ENCODE measurements at places on chromosomes 4 and X. TPM values are rescaled to one million over a fixed set of nuclear protein-coding genes. Genes with fewer than 3 reads are reported as not detected.

DNA sequence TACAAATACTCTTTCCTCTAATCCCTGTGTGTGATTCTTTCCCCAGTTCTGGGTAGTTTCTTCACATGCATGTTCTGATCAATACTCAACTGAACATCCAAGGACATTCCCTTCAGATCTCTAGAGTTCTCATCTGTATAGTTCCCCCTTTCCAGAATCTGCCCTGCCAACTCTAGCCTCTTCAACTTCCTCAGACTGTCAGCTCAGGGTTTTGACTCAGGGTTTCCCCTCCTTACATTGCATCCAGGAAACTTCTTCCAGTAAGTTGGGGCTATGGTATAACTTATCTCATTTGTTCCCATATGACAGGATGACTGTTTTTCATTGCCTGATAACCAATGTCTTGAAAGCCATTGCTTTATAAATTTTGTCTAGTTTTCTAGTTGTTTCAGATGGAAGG lies 14.2 kb upstream of the ANKRD17 start:
- H3K36me3 ChIP-seq = no peaks in the 10 kb centered on the region
- DNase-seq = no peak
- peaks cover 5% of the 10 kb centered on the region for H3K4me1 ChIP-seq
- no peak overlapping the region for H3K4me3 ChIP-seq

GRCh38 chr4:113957956-113958355 lies 21.5 kb downstream of the ARSJ start:
- H3K4me3 ChIP-seq = no peak overlapping the region
- H3K27ac ChIP-seq = peak overlapping the region; percentile 84
- H3K27me3 ChIP-seq = no peaks in the 10 kb centered on the region
- H3K4me1 ChIP-seq = peaks cover 35% of the 10 kb centered on the region
- no peaks in the 10 kb centered on the region for H3K36me3 ChIP-seq

Gene CT47B1
- total RNA-seq = not detected

Gene ARHGAP4
- total RNA-seq = 1.5 TPM

GRCh38 chrX:153057281-153057680 lies 1.0 kb downstream of the PNMA3 start:
- H3K27ac ChIP-seq = no peak overlapping the region
- no peak overlapping the region for H3K4me3 ChIP-seq
- peaks cover 13% of the 10 kb centered on the region for H3K27me3 ChIP-seq

Gene ODAPH
- total RNA-seq = not detected

DNA sequence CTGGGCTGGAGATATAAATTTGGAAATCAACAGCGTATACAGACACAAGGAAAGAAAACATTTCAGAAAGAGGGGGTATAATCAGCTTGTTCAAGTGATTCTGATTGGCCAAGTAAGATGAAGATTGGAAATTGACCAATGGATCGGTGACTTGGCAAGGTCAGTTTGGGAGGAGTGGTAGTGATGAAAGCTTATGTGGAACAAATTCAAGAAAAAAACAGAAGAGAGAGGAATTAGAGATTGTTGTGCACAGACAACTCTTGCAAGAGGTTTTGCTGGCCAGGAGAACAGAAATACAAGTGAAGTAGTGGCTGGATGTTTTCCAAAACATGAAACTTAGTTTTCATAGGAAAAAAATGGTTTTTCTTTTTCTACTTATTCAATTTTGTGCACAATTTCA lies 16.3 kb downstream of the CD38 start:
- no peak overlapping the region for H3K4me3 ChIP-seq
- no peak overlapping the region for H3K27ac ChIP-seq
- H3K4me1 ChIP-seq = no peaks in the 10 kb centered on the region
- H3K36me3 ChIP-seq = no peaks in the 10 kb centered on the region
- no peak for DNase-seq
- H3K27me3 ChIP-seq = peaks cover 12% of the 10 kb centered on the region

Gene CAPN6
- not detected for total RNA-seq

GRCh38 chr4:89556601-89557305 lies 249.2 kb upstream of the GPRIN3 start:
- no peaks in the 10 kb centered on the region for H3K27me3 ChIP-seq
- no peak for DNase-seq
- H3K36me3 ChIP-seq = no peaks in the 10 kb centered on the region
- H3K27ac ChIP-seq = no peak overlapping the region
- no peak overlapping the region for H3K4me3 ChIP-seq

- H3K27ac ChIP-seq = no peak overlapping the region
- no peak for DNase-seq
- no peaks in the 10 kb centered on the region for H3K36me3 ChIP-seq
- H3K27me3 ChIP-seq = no peaks in the 10 kb centered on the region
Measured at GRCh38 chrX:119028733-119029330, 44.0 kb upstream of the CT47C1 start.

DNA sequence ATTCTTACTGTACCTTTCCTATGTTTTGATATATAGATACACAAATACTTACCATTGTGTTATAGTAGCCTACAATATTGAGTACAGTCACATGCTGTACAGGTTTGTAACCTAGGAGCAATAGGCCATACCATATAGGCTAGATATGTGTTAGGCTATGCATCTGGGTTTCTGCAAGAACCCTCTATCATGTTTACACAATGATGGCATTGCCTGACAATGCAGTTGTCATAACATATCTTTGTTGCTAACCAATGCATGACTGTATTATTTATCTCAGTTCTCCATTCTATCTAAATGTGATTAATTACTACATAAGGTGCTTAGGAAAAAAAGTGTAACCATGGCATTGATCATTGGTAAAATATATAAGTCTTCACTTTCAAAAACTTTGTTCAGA lies 10.0 kb upstream of the SPCS3 start:
- no peaks in the 10 kb centered on the region for H3K36me3 ChIP-seq
- H3K27me3 ChIP-seq = no peaks in the 10 kb centered on the region
- H3K4me1 ChIP-seq = no peaks in the 10 kb centered on the region
- no peak overlapping the region for H3K4me3 ChIP-seq
- no peak overlapping the region for H3K27ac ChIP-seq

GRCh38 chr4:111781611-111782010 lies 363.6 kb upstream of the FAM241A start:
- H3K4me3 ChIP-seq = no peak overlapping the region
- no peaks in the 10 kb centered on the region for H3K36me3 ChIP-seq
- peak; percentile 7 for DNase-seq
- no peaks in the 10 kb centered on the region for H3K4me1 ChIP-seq
- no peaks in the 10 kb centered on the region for H3K27me3 ChIP-seq

- H3K27me3 ChIP-seq = peaks cover 2% of the 10 kb centered on the region
- H3K36me3 ChIP-seq = no peaks in the 10 kb centered on the region
- H3K4me1 ChIP-seq = no peaks in the 10 kb centered on the region
- peak; percentile 52 for DNase-seq
- no peak overlapping the region for H3K4me3 ChIP-seq
Measured at GRCh38 chr4:48939785-48940184, 33.2 kb upstream of the OCIAD2 start.

Gene CORIN
- under 0.01 TPM for total RNA-seq

DNA sequence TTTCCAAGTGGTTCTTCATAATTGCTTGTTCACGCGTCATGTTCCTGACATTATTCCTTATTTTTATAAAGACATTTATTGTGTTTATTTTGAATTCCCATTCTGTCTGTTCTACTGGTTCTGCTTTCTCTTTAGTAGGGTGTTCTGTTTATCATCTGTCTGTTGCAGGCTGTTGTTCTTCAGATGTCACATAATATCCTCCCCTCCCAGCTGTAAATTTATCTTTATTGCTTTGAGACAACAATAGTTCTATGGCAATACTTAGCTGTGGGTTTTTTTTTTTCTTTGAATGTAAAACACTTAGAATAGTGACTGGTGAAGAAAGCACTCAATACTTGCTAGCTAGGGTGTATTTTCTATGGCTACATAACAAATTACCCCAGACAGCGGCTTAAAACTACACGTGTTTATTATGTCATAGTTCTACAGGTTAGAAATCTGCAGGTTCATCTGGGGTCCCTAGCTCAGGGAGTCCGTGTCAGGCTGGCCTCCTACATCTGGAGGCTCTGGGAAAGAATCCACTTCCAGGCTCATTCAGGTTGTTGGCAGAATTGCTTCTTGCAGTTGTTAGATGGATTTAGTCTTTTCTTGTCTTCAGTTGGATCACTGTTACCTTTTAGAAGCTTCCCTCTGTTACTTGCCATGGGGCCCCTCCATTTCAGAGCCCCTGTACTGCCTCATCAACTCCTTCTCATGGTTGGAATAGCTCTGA lies 63.4 kb upstream of the ENPEP start:
- H3K27ac ChIP-seq = no peak overlapping the region
- no peaks in the 10 kb centered on the region for H3K27me3 ChIP-seq
- H3K4me3 ChIP-seq = no peak overlapping the region
- no peaks in the 10 kb centered on the region for H3K36me3 ChIP-seq
- DNase-seq = peak; percentile 9

GRCh38 chr4:6354626-6355025 lies 85.0 kb downstream of the WFS1 start:
- no peaks in the 10 kb centered on the region for H3K4me1 ChIP-seq
- H3K27ac ChIP-seq = no peak overlapping the region
- no peak for DNase-seq
- H3K36me3 ChIP-seq = no peaks in the 10 kb centered on the region
- H3K4me3 ChIP-seq = no peak overlapping the region
- H3K27me3 ChIP-seq = no peaks in the 10 kb centered on the region

- peaks cover 2% of the 10 kb centered on the region for H3K4me1 ChIP-seq
- H3K4me3 ChIP-seq = no peak overlapping the region
- H3K27ac ChIP-seq = peak overlapping the region; percentile 3
- H3K36me3 ChIP-seq = no peaks in the 10 kb centered on the region
Measured at GRCh38 chr4:184534511-184535391, 60.4 kb upstream of the IRF2 start.

- DNase-seq = no peak
- H3K27ac ChIP-seq = no peak overlapping the region
- no peak overlapping the region for H3K4me3 ChIP-seq
Measured at GRCh38 chr4:56187688-56188087, 199.6 kb downstream of the AASDH start.

- no peaks in the 10 kb centered on the region for H3K27me3 ChIP-seq
- H3K4me3 ChIP-seq = no peak overlapping the region
- H3K27ac ChIP-seq = no peak overlapping the region
- H3K4me1 ChIP-seq = no peaks in the 10 kb centered on the region
Measured at GRCh38 chr4:17670423-17670822, 56.0 kb downstream of the MED28 start.

- no peak for DNase-seq
- no peaks in the 10 kb centered on the region for H3K4me1 ChIP-seq
- no peaks in the 10 kb centered on the region for H3K36me3 ChIP-seq
- no peak overlapping the region for H3K4me3 ChIP-seq
- H3K27ac ChIP-seq = no peak overlapping the region
Measured at GRCh38 chrX:56343219-56343618, 111.1 kb downstream of the KLF8 start.

GRCh38 chrX:153521034-153521433 lies 3.6 kb downstream of the ATP2B3 start:
- H3K27ac ChIP-seq = no peak overlapping the region
- peak; percentile 56 for DNase-seq
- H3K4me3 ChIP-seq = no peak overlapping the region
- H3K27me3 ChIP-seq = peaks cover 6% of the 10 kb centered on the region
- H3K4me1 ChIP-seq = no peaks in the 10 kb centered on the region

DNA sequence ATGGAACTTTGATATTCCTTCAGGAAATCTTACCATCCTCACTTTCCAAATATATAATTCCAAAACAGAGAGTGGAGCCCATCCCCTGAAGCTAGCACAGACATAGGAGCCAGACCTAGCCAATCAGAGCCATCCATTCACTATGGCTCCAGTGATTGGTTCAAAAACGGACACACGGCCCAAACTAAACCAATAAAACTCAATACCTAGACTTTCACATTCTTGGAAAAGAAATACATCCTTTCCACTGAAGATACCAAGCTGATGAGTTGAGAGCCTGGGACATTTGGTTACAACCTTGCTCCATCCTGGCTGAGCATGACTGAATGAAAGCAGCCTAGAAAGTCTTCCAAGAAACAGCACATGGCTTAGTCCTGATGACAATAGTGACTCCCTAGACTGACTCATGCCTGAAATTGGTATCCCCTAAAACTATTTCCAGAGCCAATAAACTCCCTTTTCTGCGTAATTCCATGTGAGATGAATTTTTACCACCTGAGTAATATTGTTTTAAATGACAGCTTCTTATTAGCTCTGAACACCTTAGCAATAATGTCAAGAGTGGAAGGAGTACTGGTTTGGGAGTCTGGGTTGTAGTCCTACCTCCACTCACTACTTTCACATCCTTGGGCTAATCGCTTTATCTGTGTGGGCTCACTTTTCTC lies 189.6 kb upstream of the LNX1 start:
- DNase-seq = no peak
- no peaks in the 10 kb centered on the region for H3K27me3 ChIP-seq
- H3K4me1 ChIP-seq = peaks cover 11% of the 10 kb centered on the region
- H3K27ac ChIP-seq = peak overlapping the region; percentile 33
- no peaks in the 10 kb centered on the region for H3K36me3 ChIP-seq

Gene JCHAIN
- total RNA-seq = 14.1 TPM

DNA sequence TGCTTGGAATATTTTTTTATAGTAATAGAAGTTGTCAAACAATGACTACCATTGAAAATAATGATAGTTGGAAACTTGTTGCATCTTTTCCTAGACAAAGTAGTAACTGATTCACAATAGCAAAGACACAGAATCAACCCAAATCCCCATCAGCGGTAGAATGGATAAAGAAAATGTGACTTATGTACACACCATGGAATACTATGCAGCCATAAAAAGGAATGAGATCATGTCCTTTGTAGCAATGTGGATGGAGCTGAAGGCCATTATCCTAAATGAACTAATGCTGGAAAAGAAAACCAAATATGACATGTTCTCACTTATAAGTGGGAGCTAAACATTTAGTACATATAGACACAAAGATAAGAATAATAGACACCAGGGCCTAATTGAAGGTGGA lies 49.7 kb downstream of the ATP10D start:
- no peaks in the 10 kb centered on the region for H3K36me3 ChIP-seq
- DNase-seq = no peak
- no peaks in the 10 kb centered on the region for H3K27me3 ChIP-seq
- H3K4me3 ChIP-seq = no peak overlapping the region
- H3K4me1 ChIP-seq = peaks cover 13% of the 10 kb centered on the region

Gene CT45A3
- total RNA-seq = not detected

DNA sequence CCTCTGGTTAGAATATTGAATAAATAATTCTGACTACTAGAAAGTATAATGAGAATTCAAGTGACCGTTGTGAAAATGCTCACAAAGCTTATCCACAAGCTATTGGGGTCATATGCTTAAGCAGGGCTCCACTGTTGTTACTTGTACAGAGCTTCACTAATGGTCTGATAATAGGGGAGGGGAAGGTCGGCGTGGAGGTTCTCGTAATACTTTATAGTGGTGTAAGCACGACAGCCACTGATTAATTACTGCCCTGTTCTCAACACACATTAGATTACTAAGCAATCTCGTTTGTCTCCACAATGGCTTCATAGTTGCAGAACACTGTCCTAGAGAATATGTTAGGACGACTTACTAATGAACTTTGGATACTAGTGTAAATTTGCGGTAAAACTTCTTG lies 11.6 kb downstream of the UNC5C start:
- H3K36me3 ChIP-seq = no peaks in the 10 kb centered on the region
- H3K27ac ChIP-seq = peak overlapping the region; percentile 43
- H3K4me1 ChIP-seq = no peaks in the 10 kb centered on the region
- H3K4me3 ChIP-seq = peak overlapping the region; percentile 2
- H3K27me3 ChIP-seq = no peaks in the 10 kb centered on the region

Gene BRS3
- total RNA-seq = not detected

Gene BST1
- total RNA-seq = 15.7 TPM
